CD4-positive, CD25-positive, alpha-beta regulatory T cell (primary cell): ENCODE measurements at places on chromosomes 5 and 9. TPM values are rescaled to one million over a fixed set of nuclear protein-coding genes. Genes with fewer than 3 reads are reported as not detected.

The PTPN3 gene
- 0.47 TPM for total RNA-seq

The CDHR2 gene
- total RNA-seq: 1.3 TPM

The SERF1A gene
- total RNA-seq: 7.5 TPM

The SV2C gene
- 0.12 TPM for total RNA-seq

The PCDHB16 gene
- not detected for total RNA-seq

The MCTP1 gene
- total RNA-seq: 2.9 TPM

The IL9 gene
- total RNA-seq: not detected

The OLFM1 gene
- not detected for total RNA-seq

The TLX3 gene
- not detected for total RNA-seq

The WNT8A gene
- not detected for total RNA-seq

The QRFP gene
- total RNA-seq: not detected

The AQP7 gene
- 0.47 TPM for total RNA-seq

The TXNDC8 gene
- not detected for total RNA-seq

The TRIM7 gene
- 0.72 TPM for total RNA-seq

The SPINK7 gene
- total RNA-seq: not detected

The PTGR1 gene
- not detected for total RNA-seq

The MYMK gene
- total RNA-seq: not detected

The SGCD gene
- not detected for total RNA-seq

The BTNL3 gene
- not detected for total RNA-seq

The BICD2 gene
- 29.3 TPM for total RNA-seq
